ENCODE measurements at places on chromosomes 3 and 15. TPM values are rescaled to one million over a fixed set of nuclear protein-coding genes. Genes with fewer than 3 reads are reported as not detected.
A peak's percentile ranks its signal among the peaks of the same experiment; 100 is the strongest.

Gene ACOX2
- 2.2 TPM for total RNA-seq

Gene GOLGA6L10
- 0.07 TPM for total RNA-seq

Gene SPATA16
- not detected for total RNA-seq

Gene TRANK1
- total RNA-seq: 3.8 TPM

Gene PPM1L
- 1.4 TPM for total RNA-seq

Gene MME
- 77.8 TPM for total RNA-seq

GRCh38 chr3:186786922-186787321 lies 3.5 kb downstream of the EIF4A2 start:
- DNase-seq: no peak

GRCh38 chr3:71607364-71607763 lies 23.8 kb upstream of the FOXP1 start:
- DNase-seq: no peak

GRCh38 chr15:66725464-66725785 lies 23.4 kb downstream of the SMAD6 start:
- no peak for DNase-seq

DNA sequence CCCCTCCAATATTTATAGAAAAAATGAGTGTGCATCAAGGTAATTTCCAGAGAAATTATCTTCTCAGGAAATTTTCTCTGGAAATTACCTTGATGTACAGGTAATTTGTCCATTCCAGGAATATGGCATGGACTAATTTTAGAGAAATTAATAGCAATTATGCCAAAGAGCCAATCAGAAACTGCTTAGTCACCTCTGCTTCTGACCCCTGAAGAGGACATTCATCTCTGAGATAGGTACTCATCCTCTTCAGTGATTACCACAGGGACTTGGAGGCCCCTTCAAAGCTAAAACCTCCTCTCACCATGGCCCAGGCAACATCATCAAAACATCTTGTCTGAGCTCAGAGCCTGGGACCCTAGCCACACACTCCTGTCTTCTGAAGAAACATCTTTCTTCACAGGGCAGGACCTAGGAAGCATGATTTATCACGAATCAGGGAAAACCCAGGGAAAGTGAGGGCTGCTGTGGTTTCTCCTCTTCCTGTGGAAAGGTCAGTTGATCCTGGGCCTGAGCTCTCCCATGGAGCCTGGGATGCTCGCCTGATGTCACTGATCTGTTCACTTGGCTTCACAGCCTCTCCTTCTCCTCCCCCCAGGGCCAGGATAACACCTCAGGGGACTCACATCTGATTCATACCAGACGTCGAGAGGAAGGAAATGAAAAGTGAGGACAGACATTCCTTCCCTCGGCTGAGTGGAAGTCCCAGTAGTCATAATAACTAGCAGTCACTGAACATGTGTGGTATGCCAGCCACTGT lies 210.5 kb downstream of the DTWD1 start:
- DNase-seq: peak; percentile 70

DNA sequence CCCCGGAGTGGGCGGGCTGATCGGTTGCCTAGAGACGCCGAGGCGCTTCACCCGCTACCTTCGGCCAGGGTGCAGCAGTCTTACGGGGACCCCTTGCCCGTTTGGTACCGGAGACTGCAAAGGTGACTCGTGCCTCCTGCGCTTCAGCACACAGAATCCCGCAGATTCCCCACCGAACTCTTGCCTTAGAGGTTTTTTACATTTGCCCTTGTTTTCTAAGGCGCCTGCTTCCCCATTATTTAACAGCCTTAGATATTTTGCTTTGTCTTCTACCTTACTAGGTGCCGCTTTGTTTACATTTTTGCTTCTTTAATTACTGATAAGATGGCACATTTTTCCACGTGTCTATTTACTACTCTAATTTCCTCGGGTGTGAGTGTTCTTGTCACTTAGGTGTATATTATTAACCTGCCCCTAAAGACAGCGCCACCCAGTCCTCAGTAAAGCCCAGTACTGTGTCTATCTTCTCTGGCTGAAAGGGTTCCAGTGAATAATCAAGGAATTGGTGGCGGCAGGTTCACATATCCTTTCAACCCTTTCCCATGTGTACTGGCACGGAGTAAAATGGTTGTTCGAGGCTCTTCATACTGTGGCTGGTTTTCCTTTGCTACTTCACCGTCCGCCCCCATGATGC lies 573 bp upstream of the CEP152 start:
- DNase-seq: no peak

GRCh38 chr3:976006-976405 lies 116.8 kb upstream of the CNTN6 start:
- no peak for DNase-seq

DNA sequence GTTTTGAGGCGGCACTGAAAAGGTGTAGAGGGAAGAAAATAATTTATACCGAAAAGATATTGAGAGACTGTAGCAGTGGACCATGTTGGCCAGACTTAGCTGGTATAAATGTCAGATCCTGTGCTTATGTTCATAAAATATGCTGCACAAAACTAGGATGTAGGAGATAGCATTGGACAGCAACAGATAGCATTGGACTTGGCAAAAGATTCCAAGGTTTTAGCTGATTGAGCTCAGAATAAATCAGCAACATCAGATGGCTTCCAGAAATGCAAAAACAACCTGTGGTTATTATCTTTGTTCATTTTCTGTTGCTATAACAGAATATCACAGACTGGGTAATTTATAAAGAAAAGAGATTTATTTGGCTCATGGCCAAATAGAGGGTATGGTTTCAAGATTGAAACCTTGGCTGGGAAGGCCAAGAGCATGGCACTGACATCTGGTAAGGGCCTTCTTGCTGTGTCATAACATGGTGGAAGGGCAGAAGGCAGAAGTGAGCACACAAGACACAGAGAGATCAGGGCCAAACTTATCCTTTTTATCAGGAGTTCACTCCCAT lies 34.7 kb downstream of the SLC28A1 start:
- DNase-seq: no peak

DNA sequence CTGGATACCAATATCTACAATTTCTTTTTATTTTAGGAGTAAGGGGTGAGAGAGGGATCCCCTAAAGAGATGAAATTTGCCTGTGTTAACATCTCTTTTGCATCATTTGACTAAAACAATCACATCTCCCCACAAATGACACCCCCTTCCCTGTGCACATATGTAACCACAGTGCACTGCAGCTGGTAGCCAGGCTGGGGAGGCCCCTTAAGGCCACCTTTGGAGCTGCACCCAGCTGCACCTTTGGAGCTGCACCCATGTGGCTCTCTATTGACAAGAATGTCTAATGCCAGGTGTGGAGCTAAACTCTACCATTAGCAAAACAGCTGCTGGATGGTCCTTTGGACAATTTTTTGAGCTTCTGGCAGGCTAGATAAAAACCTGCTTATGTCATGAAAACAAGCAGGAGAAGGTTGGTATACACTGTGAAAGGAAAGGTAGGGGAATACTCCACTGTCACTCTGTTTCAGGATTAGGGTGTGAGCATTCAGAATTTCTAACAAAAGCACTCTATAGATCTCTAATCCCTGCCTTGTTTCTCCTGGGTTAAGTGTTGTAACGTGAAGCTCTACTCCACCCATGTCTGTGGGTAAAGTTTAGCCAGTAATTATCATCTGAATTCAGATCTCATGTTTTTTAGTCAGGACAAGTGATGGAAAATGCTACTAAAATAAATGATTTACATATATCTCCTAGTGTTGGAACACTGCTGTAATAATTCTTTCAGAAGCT lies 52.1 kb downstream of the TFG start:
- DNase-seq: no peak

GRCh38 chr3:189966843-189967242 lies 153.9 kb downstream of the P3H2 start:
- no peak for DNase-seq

DNA sequence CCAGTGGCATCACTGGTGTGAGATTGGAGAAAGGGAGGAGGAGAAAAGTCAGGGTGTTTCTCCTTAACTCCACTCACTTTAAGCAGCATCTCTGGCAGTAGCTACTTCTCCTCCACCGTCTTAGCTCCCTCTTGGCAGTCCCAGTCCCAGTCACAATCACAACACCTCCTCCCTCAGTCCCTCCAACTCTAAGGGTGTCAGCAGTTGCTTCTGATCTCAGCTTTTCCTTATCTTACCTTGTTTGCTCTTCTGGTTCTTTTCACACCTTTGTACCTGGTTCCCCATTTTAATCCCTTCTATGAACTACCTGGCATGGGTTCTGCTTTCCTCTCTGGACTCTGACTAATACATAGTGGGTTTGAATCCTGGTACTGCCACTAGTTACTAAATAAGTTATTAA lies 188.3 kb upstream of the CTDSPL start:
- DNase-seq: no peak

- no peak for DNase-seq
Measured at GRCh38 chr15:89910891-89911626, 1.7 kb downstream of the ARPIN start.

- DNase-seq: no peak
Measured at GRCh38 chr3:53328746-53329145, 18.6 kb downstream of the DCP1A start.

Data from A172 (cell line).